ENCODE measurements at places on chromosomes 16 and 17.

DNA sequence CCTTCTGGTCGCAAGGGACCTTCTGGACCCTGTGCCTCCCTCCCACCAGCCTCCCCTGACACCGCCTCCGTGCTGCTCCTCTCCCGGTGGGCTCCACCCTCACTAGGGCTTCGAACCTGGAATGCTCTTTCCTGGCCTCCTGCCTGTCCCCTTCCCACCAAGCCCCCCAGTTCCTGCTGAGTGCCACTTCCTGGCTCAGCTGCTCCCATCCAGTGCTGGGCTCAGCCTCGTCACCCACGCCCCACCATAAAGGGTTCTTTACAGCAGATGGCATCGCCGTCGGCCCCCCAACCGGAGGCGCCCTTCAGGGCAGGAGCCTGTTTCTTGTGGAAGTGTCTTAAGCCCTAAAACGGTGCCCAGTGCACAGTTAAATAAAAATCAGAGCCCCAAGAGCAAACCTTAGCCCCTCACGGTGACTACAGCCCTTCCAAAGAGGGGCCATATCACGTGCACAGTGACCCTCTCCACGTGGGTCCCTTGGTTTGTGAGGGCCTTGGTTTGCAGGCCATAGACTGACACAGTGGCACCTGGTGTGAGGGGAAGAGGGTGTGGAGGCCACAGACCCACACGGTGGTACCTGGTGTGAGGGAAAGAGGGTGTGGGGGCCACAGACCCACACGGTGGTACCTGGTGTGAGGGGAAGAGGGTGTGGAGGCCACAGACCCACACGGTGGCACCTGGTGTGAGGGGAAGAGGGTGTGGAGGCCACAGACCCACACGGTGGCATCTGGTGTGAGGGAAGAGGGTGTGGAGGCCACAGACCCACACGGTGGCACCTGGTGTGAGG lies 111.4 kb downstream of the METRNL start:
- H3K4me3 ChIP-seq: no peak overlapping the region
- DNase-seq: peak; percentile 18
- no peaks in the 10 kb centered on the region for H3K36me3 ChIP-seq
- H3K4me1 ChIP-seq: peaks cover 24% of the 10 kb centered on the region
- no peak overlapping the region for H3K27ac ChIP-seq
- peaks cover 36% of the 10 kb centered on the region for H3K27me3 ChIP-seq

DNA sequence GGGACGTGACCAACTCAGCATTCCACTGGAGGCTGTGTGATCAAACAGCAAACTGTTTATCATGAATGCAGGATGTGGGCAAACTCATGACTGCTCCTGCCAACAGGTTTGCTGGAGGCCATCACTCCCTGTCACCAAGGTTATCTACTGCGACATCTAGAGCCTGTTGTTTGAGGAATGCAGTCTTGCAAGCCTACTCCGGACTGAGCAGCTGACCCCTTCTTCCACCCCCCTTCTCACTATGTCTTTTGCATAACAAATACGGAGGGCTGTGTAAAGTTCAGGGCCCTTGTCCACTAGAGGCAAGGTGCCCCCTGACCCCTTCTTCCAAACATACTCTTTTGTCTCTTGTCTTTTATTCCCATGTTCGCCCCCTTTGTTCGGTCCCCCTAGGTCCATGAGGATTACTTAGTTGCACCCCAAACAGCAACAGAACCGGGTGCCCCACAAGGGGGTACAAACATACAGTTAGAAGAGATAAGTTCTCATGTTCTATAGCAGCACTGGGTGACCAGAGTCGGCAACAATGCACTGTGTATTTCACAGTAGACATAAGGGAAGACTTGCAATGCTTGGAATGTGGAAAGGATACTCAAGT lies 28.7 kb downstream of the MEAK7 start:
- peaks cover 9% of the 10 kb centered on the region for H3K4me1 ChIP-seq
- H3K27ac ChIP-seq: no peak overlapping the region
- H3K36me3 ChIP-seq: peaks cover 60% of the 10 kb centered on the region
- H3K27me3 ChIP-seq: no peaks in the 10 kb centered on the region
- DNase-seq: no peak
- H3K4me3 ChIP-seq: no peak overlapping the region

GRCh38 chr17:74832421-74832820 lies 27.3 kb downstream of the GRIN2C start:
- no peak overlapping the region for H3K27ac ChIP-seq
- peaks cover 6% of the 10 kb centered on the region for H3K36me3 ChIP-seq
- H3K4me3 ChIP-seq: no peak overlapping the region
- DNase-seq: no peak
- H3K4me1 ChIP-seq: no peaks in the 10 kb centered on the region

- peaks cover 12% of the 10 kb centered on the region for H3K36me3 ChIP-seq
- H3K4me3 ChIP-seq: peak overlapping the region; percentile 38
- DNase-seq: peak; percentile 55
- peaks cover 54% of the 10 kb centered on the region for H3K27me3 ChIP-seq
Measured at GRCh38 chr16:67179421-67180080, 4.2 kb downstream of the MATCAP1 start.

DNA sequence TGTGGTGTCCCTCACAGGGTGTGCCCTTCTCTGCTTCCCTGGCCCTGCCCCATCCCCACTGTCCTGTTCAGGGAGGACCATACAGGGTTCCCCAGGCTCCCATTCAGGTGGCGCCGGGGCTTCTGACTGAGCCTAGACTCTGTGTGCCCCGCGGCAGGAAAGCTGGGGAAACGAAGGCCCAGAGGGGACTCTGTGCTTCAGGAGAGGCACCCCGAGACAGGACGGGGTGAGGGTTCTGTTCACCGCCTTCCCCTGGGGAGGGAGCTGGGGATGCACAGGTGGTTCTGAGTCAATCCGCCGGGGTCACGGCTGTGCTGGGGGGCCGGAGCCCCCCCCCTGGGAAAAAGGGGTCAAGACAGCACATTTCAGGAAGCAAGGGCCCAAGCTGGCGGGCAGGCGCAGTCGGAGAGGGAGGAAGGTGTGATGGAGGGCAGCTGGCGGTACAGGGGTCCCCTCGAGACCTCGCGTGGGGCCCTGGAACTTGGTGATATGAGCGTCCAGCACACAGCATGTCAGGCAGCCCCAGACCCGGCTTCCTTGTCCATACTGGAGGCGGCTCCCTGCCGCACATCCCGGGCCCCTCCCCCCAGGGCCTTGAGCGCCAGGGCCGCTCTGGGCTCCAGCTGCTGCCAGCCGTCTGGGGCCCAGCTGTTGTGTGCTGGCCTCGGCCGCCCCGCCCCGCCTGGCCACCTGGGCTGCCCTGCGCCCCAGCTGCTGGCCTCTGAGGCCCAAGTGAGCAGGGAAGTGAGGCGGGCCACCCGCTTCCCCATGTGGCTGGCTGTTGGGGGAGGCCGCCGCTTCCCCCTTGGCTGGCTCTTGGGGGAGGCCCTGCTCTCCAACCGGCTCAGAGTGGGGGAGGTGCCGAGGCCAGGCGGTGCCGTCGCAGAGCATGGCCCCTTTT lies 5.6 kb upstream of the NOTUM start:
- H3K36me3 ChIP-seq: no peaks in the 10 kb centered on the region
- no peak overlapping the region for H3K27ac ChIP-seq
- H3K4me1 ChIP-seq: peaks cover 22% of the 10 kb centered on the region
- DNase-seq: no peak

DNA sequence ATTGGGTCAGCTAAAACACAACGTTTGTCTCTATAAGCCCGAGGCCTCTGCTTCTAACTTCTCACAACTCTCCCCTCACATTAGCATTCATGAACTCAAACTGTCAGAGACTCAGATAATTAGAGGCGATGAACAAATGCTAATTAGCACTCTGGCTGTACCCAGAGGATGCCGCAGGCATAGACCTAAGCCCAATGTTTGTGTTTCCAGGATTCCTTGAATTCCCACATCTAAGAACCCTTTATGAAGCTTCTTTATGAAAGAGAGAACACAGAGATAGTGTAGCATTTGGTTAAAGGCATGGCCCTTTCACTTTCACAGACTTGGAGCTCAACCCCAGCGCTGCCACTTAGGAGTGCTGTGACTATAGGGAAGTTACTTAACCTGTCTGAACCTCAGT lies 512.2 kb downstream of the GRIN2A start:
- no peak overlapping the region for H3K27ac ChIP-seq
- no peak overlapping the region for H3K4me3 ChIP-seq
- no peaks in the 10 kb centered on the region for H3K27me3 ChIP-seq
- no peaks in the 10 kb centered on the region for H3K36me3 ChIP-seq

- H3K36me3 ChIP-seq: peaks cover 11% of the 10 kb centered on the region
- DNase-seq: peak; percentile 97
- peak within 1 kb of the TSS; percentile 97 for H3K4me3 ChIP-seq
- H3K27ac ChIP-seq: peak within 1 kb of the TSS; percentile 93
Measured at GRCh38 chr16:2682209-2683021, at the start of gene KCTD5. TSS of gene KCTD5 (plus strand) at chr16:2682523. CDS start at chr16:2682549, 26 bp downstream.

GRCh38 chr16:15958703-15959348 lies 9.4 kb downstream of the ABCC1 start:
- DNase-seq: no peak
- peaks cover 85% of the 10 kb centered on the region for H3K4me1 ChIP-seq
- no peak overlapping the region for H3K4me3 ChIP-seq
- peak overlapping the region; percentile 99 for H3K27ac ChIP-seq
- H3K27me3 ChIP-seq: no peaks in the 10 kb centered on the region

GRCh38 chr17:53736516-53737240 lies 86.0 kb upstream of the KIF2B start:
- no peak for DNase-seq
- H3K27me3 ChIP-seq: no peaks in the 10 kb centered on the region
- no peaks in the 10 kb centered on the region for H3K4me1 ChIP-seq
- no peak overlapping the region for H3K27ac ChIP-seq
- H3K4me3 ChIP-seq: no peak overlapping the region
- no peaks in the 10 kb centered on the region for H3K36me3 ChIP-seq

- no peak for DNase-seq
- H3K4me1 ChIP-seq: no peaks in the 10 kb centered on the region
- H3K4me3 ChIP-seq: no peak overlapping the region
Measured at GRCh38 chr16:15443753-15444152, 9.4 kb downstream of the BMERB1 start.

DNA sequence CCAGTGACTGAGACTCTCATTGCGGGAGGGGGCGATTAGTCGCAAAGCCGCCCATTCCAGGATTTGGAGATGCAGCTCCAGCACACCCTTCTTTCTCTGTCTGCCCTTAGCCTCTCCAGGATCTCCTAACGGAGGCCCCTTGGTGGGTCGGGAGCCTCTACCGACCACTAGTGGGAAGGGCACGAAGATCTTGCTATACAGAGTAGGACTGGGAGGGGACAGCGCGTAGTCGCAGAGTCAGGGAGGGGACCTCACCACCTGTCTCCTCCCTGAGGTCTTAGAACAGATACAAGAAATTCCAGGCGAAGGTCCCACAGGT lies 588 bp upstream of the SMTNL2 start:
- peaks cover 66% of the 10 kb centered on the region for H3K27me3 ChIP-seq
- peak overlapping the region; percentile 55 for H3K4me3 ChIP-seq
- peak; percentile 40 for DNase-seq
- peaks cover 7% of the 10 kb centered on the region for H3K4me1 ChIP-seq
- no peak overlapping the region for H3K27ac ChIP-seq
- H3K36me3 ChIP-seq: no peaks in the 10 kb centered on the region

DNA sequence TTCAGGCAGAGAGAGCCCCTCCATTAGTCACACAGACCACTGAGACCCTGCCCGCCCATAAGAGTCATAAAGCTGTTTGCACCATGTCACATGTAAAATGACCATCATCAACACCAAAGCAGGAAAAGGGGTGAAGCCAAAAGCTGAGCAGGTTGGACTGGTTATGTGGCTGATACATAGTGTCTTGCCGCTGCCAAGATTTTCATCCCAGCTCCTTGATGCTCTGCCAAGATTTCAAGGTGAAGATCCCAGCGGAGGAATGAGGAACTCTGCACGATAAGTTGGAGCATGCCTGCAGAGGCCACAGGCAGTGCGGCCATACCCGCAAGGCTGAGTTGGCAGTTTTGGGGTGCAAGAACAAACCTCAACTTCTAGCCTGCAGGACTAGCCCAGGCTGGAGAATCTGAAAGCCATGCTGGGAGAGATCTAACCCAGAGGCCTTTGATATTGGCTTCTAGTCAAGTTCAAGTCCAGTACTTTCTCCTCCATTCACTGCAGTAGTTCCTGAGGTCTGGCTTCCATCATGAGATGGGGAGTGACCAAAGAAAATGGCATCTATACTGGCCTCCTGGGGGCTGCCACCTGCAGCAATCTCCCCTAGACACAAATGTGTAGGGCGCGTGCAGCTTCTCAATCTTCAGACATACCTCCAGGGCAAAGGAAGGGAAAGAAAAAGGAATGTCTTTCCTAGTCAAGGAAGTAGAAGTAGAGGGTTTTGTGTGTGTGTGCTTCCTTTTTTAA lies 79.7 kb upstream of the NOL11 start:
- no peaks in the 10 kb centered on the region for H3K27me3 ChIP-seq
- H3K27ac ChIP-seq: no peak overlapping the region
- peaks cover 2% of the 10 kb centered on the region for H3K36me3 ChIP-seq
- DNase-seq: no peak
- no peaks in the 10 kb centered on the region for H3K4me1 ChIP-seq

DNA sequence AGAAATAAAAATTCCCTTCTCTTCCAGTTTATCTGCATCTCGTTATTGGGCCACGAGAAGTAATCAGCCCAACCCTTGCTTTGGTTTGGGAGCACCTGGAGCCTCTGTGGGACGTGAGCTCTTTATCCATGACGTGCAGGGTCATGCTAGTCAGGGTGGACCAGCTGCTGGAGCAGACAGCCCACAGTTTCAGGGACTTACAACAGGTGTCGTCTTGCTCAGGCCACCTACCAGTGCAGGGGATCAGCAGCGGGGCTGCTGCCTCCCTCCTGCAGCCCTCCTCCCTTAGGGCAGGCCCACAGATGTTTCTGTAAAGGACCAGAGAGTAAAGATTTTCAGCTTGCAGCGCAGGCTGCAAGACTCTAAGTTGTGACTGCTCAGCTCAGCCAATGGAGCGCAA lies 16.9 kb downstream of the ADAD2 start:
- no peak overlapping the region for H3K27ac ChIP-seq
- H3K4me1 ChIP-seq: no peaks in the 10 kb centered on the region
- H3K36me3 ChIP-seq: no peaks in the 10 kb centered on the region
- no peak overlapping the region for H3K4me3 ChIP-seq

DNA sequence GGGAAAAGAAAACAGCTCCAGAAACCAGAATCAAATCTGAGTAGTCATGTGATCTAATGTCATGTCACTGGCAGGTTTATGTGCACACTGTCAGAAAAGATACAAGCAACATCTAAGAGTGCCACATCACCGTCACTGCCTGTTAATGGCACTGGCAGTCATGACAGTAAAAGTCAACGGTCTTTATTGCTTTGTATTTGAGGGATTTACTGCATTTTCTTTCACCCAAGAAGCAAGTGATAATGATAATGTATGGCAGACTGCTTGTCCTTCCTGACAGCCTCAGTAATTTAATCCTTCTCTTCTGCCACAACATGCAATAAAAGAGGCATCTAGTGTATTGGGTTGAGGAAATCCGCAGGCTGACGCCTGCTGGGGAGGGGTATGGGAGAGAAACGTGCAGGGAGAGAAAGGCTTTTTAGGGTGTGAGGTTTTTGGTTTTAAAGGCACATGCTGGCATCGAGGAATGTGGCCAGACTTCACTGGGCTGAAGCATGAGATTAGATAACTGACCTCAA lies 92.4 kb downstream of the RPGRIP1L start:
- H3K4me3 ChIP-seq: no peak overlapping the region
- H3K4me1 ChIP-seq: no peaks in the 10 kb centered on the region
- DNase-seq: no peak
- no peaks in the 10 kb centered on the region for H3K36me3 ChIP-seq

- no peak overlapping the region for H3K27ac ChIP-seq
Measured at GRCh38 chr17:63918305-63918704, 334 bp downstream of the GH1 start.

- no peak for DNase-seq
- H3K36me3 ChIP-seq: peaks cover 41% of the 10 kb centered on the region
- peak overlapping the region; percentile 29 for H3K27ac ChIP-seq
- H3K27me3 ChIP-seq: no peaks in the 10 kb centered on the region
Measured at GRCh38 chr16:17451843-17452242, 18.9 kb downstream of the XYLT1 start.

- peaks cover 27% of the 10 kb centered on the region for H3K27me3 ChIP-seq
- no peak for DNase-seq
- no peak overlapping the region for H3K4me3 ChIP-seq
- no peaks in the 10 kb centered on the region for H3K36me3 ChIP-seq
- H3K27ac ChIP-seq: no peak overlapping the region
Measured at GRCh38 chr16:86243571-86244154, 266.7 kb upstream of the FOXF1 start.

Data from activated naive CD4-positive, alpha-beta T cell treated with anti-CD3 and anti-CD28 coated beads, Interleukin-2, amount 10 ng/mL, durations not matched to agents 7 days and 5 days (primary cell).